ENCODE measurements at places on chromosomes 1 and 21. TPM values are rescaled to one million over a fixed set of nuclear protein-coding genes. Genes with fewer than 3 reads are reported as not detected.

The CFAP141 gene
- total RNA-seq = not detected

The SHISA4 gene
- total RNA-seq = not detected

The PTCH2 gene
- total RNA-seq = 1.6 TPM

GRCh38 chr1:30274173-30274970 is 449.0 kb downstream of the MATN1 start:
- no peak for DNase-seq

Data from activated naive CD8-positive, alpha-beta T cell treated with anti-CD3 and anti-CD28 coated beads, Interleukin-2, amount 10 ng/mL, durations not matched to agents 7 days and 5 days (primary cell).